ENCODE measurements at places on chromosomes 6 and 20.

- no peak for DNase-seq
These were observed 223.9 kb downstream of the PRL start for GRCh38 chr6:22072949-22073348.

- DNase-seq: no peak
These were observed 58.0 kb downstream of the SYTL3 start for GRCh38 chr6:158707821-158708195.

GRCh38 chr6:169153401-169153800, 100.2 kb downstream of the THBS2 start:
- DNase-seq: no peak

- no peak for DNase-seq
These were observed 102.8 kb downstream of the DACT2 start for GRCh38 chr6:168216751-168217191.

- no peak for DNase-seq
These were observed 280.5 kb upstream of the JAG1 start for GRCh38 chr20:10954137-10954840.

- no peak for DNase-seq
These were observed 40.5 kb downstream of the BTBD9 start for GRCh38 chr6:38599261-38599660.

DNA sequence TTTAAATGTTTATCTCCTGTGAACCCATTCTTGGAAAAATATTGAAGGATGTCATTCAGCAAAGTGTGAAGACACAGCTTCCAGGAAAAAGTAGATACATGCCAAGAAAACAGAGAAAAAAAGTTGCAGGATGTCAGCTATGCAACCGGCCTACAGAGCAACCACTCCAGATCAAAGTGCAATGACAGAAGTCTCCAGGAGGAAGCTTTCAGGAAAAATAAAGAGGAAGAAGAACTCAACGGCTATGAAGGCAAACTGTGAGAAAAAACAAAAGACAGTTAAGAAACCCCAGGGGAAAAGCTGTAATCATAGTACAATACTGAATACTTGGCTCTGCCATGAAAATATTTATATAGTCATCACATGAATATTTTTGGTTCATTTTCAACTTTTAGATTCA, 30.6 kb downstream of the REPS1 start:
- no peak for DNase-seq

DNA sequence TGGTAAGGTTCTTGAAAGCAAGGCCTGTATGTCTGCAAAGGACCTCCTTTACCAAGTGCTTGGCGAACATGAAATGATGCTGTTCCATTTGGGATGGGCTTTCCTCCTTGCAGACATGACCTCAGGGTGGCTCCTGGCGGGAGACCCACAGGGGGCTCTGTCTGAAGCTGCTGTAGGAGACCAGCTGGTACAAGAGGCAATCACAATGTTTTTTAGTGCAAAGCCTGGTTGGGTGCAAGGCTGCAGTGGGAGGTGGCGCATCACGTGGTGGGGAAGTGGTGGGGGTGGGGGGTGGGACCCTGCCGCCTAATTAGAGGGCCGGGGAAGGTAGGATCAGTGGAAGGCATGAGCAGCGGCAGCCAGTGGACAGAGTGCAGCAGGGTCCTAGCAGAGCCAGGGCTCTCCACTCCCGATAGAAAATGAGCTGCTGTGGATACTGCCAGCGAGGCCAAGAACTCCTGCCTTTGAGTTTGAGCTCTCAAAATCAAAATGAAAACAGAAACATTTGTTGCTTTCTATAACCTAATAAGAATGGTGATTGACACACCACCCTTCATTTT, 9.1 kb upstream of the ARMC2 start:
- no peak for DNase-seq

- DNase-seq: no peak
These were observed 616.5 kb downstream of the C6orf118 start for GRCh38 chr6:164692772-164693510.

GRCh38 chr6:65229825-65230224, 477.2 kb downstream of the EYS start:
- DNase-seq: no peak

- no peak for DNase-seq
These were observed 32.7 kb downstream of the PTPRK start for GRCh38 chr6:128487746-128488145.

GRCh38 chr20:17785007-17785406, 85.2 kb downstream of the BANF2 start:
- no peak for DNase-seq

DNA sequence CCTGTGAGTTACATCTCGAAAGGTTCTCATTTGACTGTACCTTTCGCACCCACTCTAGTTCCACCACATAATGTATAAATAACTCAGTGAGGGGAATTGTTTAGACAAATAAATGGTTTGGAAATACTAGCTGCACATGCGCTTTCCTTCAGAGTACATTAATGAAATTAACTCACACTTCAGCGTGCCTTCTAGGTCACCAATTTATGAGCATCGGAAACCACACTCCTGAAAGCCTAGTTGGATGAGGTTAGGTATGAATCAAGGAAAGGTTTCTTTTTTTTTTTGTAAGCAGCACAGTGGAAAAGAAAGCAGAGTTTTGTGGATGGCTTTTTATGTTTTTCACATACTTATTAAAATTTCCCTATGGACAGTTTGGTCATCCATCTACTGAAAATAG, 247.8 kb upstream of the TCF21 start:
- no peak for DNase-seq

- no peak for DNase-seq
These were observed 56.4 kb upstream of the PHACTR2 start for GRCh38 chr6:143621159-143621873.

- DNase-seq: peak; percentile 44
These were observed 78.6 kb upstream of the QKI start for GRCh38 chr6:163335671-163336545.

GRCh38 chr6:109927052-109927451, 51.1 kb upstream of the GPR6 start:
- no peak for DNase-seq

DNA sequence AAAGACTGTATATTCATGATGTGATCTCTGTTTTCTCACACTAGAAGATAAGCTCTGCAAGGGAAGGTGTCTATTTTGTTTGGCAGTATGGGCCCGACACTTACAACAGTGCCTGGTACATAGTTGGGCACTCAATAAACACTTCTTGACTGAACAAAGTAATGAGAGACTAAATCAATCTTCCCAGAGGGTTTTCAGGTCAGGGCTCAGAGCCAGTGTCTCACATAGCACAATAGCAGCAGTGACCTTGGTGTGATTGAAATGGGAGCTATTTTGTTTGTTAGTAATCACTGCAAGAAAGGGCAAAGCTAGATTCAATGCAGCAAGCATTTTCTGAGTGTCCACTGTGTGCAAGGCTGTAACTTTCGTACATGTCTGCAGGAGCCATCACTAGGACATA, 26.4 kb upstream of the GCM1 start:
- no peak for DNase-seq

DNA sequence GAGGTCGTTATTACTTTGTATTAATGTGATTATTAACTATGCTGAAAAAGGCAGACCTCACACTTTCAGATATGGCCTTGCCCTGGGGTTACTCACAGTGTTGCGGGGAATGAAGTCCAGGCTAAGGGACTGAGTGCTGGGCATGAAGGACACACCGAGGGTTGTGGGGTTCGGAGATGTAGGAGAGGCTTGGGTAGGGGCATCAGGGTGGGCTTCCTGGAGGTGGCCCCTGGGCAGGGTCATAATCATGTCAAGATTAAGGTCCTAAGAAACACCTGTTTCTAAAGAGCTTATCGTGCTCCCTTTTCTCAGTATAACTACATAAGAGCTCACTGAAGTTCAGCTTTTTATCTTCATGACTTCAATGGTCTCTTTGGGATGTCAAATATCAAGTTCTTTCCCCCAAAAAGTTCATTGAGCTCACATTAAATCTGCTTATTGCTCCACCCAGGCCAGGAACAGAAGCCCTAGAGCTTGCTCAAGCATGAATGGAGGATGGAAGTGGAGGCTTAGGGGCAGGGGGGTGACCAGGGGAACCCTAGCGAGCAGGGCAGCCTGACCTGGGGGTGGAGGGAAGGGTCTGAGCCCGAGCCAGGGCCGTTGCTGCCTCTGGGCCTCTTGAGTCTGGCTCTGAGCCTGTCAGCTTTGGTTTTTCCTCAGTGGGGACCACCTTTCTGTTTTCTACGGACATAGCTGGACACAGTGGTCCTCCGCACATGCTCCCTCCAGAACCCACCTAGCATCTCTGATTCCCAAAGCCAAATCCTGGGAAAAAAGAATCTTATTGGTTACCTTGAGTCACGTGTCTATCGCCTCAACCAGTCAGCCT, 37.3 kb upstream of the TGM2 start:
- no peak for DNase-seq

DNA sequence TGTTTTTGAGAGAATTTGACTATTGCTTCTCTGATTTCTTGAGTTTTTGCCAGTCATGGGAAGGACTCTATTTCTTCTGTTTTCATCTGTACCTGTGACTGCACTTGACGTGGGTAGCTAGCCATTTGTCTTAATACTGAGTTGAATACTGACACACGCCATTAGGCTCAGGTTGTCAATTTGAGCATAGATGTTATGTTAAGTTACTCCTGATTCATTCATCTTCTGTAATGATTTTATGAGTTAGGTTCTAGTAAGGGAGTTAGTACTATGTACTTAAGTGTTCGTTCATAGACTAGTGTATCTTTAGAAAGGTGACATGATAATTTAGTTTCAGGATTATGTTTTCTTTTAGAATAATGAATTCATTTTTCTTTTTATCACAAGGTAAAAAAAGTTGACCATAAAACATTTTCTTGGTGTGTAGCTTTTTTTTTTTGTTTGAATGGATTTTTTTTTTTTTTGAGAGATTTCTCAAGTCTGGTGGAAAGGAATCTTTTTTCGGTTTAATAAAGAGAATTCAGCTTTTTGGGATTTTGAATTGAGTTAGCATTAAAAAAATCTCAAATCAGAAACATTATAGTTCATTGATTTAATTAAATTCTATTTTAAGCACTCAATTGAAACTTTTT, 1.7 kb downstream of the AFDN start:
- DNase-seq: no peak

- no peak for DNase-seq
These were observed 116.2 kb downstream of the SULF2 start for GRCh38 chr20:47669152-47669425.

- DNase-seq: no peak
These were observed 26.1 kb downstream of the GFOD1 start for GRCh38 chr6:13461307-13461706.

DNA sequence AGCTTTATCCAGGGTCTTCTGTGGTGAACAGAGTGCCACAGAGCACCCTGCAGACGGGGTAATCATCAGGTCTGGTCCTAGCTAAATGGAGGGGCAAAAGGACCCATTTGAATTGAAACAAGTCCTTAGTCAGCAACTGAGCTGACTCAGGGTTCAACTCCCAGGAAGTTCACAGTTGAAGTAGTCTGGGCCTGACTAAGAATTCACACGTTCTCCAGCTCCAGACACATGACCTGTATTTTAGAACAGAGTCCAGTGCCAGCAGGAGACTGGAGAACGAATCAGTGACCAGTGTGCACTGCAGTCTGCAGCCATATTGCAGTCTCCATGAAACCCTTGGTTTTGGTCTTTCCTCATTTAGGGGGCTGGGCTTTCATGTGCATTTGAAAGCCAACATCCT, 85.2 kb downstream of the ELOVL4 start:
- DNase-seq: no peak

- no peak for DNase-seq
These were observed 7.4 kb upstream of the SIRPB1 start for GRCh38 chr20:1627200-1627550.

DNA sequence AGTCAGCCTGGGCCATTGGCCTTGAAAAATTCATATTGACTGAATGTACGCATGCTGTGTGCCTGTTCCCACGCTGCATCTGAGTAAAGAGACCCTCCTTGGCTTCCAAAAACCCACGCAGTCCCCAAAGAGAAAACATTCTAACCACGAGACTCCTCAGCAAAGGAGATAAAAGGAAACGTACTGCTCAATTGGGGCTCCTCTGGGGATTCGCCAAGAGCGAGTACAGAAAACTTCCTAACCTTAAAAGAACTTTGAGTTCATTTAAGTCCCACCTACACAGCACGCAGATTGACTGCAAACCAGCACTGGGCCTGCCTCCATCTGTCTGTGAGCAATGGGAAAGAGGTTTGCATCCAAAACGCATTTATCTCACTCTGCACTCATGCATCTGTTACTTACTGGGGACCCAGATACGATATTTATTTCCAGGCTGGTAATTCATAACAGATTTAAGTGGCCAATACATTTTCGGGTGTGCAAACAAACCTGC, 505.9 kb upstream of the CHD6 start:
- DNase-seq: no peak

DNA sequence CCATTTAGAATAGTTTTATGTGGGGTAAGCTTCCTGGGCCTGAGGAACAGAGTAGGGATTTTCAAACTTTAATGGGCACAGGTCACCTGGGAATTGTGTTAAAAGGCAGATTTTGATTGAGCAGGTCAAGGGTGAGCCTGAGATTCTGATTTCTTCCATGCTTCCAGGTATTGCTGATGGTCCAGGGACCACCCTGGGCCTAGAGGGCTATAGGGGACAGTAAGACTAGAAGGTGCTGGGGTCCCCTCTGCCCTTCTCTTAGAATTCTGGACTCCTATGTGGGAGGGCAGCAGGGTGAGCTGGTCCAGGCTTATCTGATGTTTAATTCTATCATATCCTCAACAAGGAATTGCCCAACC, 2.6 kb downstream of the DDR1 start:
- DNase-seq: no peak

- no peak for DNase-seq
These were observed at the start of gene PPP1R3G for GRCh38 chr6:5084781-5085647. PPP1R3G (plus strand) TSS chr6:5085341; CDS start chr6:5085486, 145 bp downstream.

GRCh38 chr20:53940907-53941545, 129.4 kb downstream of the BCAS1 start:
- DNase-seq: no peak

DNA sequence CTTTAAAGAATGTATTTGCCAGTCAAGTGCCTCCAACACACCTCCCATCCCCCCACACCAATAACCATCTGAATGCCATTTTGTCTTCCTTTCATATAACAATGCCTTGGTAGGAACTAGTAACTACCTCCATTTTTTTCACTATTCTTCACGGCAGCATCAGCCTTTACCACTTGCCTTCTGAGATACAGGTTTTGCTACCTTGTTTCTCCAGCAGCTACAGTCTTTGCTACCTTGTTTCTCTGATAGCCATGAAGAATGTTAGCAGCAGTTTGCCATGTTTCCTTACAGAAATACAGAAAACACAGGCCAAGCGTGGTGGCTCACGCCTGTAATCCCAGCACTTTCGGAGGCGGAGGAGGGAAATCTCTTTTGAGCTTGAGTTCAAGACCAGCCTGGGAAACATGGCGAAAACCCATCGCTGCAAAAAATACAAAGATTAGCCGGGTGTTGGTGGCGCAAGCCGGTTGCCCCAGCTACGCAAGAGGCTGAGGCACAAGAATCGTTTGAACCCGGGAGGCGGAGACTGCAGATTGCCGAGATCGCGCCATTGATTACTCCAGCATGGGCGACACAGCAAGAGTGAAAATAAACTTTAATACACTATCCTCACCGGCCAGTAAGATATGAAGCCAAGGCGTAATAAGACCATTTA, 100.9 kb downstream of the HFE start:
- no peak for DNase-seq

GRCh38 chr6:22582417-22583205, 13.2 kb downstream of the HDGFL1 start:
- DNase-seq: no peak

All from thoracic aorta (tissue), 2 donors.